GM23338 (cell line): ENCODE measurements at places on chromosomes 3 and 15. TPM values are rescaled to one million over a fixed set of nuclear protein-coding genes. Genes with fewer than 3 reads are reported as not detected.

GOLGA6A gene
- 2.1 and 7.5 TPM in 2 replicates for total RNA-seq

- peak; percentile 28 for DNase-seq
Measured at GRCh38 chr3:44076221-44076829, 165.4 kb upstream of the TOPAZ1 start.

DNA sequence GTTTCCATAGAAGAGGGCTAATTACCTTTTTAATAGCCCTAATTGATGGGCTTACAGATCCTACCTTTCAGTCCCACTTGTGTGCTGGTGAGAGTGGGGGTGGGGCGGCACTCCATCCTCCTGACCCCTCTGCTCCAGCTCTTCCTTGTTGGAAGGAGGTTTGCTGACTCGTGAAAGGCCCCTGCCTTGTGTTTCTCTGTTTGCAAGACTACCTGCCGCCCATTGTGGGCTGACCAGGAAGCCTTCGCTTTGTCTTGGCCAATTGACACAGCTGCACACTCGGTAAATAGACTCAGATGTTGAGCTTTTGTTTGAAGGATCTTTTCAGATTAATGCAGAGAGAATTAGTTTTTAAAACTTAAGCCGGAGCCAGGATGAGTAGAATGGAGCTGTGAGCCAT is 197.3 kb upstream of the HES1 start:
- DNase-seq: peak; percentile 48

- DNase-seq: no peak
Measured at GRCh38 chr3:78765671-78766485, 1001.9 kb downstream of the ROBO1 start.

DNA sequence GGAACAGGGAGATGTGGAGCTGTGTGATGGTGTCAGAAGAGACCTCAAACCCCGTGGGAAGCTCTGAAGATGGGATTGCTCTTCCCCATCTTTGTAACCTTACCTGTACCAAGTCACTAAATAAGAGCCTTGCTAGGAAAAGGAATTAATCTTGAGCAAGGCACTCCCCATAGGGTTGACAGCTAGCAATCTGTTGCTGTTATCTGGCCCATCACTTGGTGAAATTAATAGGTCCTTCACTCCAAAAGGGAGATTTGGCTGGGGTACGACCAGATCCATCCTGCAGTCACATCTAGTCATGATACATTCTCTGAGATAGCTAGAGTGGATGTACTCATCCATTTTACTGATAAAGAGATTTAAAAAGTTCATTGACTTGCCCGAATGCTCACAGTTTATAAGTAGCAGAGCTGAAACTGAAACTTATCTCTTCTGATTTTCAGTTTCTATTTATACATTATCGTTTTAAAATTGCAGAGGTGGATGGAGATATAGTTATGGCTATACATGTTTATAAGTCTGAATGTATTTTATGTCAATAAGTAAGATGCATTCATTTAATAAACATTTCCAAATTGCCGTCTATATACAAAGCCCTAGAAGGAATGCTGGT is 299.1 kb upstream of the MCTP2 start:
- no peak for DNase-seq

DNA sequence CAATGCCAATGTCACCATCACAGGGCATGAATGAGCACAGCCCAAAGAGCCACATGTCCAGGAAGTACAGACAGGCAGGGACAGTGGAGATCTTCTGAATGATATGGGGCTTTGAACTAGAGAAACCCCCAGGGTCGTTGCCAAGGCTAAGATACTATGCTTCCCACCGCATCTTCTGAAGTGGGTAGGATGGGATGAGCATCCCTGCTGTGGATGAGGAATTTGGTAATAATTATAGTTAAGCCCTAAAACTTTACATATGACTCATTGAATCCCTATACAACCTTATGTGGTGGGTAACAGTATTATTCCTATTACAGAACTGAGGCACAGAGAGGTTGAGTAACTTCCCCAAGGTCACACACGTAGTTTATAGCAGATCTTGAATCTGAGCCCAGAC is 44.2 kb downstream of the WNT5A start:
- no peak for DNase-seq

- DNase-seq: no peak
Measured at GRCh38 chr3:194468086-194468485, 18.7 kb downstream of the ATP13A3 start.

DNA sequence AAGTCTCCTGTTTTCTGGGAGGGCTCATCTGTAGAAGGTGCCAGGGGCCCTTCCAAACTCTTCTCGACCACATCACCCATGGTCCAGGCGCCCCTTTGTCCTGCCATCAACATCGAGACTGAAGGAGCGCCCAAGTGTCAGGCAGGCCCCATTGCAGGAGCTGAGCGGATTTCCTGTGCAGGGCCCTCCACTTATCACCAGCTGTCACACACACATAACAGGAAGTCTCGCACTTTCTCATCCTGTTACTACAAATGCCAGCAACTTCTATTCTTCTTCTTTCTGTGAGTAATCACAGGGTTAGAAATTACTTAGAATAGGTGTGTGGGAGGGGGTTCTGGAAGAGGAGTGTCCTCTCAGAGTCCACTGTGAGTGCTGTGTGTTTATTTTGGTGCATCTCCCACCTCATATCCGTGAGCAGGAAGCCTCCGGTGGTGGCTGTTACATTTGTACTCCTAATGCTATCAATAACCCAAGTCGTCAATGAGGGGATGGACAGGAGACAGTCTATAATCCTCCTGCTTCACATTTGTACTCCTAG is at the start of gene KLHL6:
Gene KLHL6, minus strand, starts transcription at position 166 of the 541 bp plus-strand sequence. Its CDS starts 53 bp downstream, at position 113.
- DNase-seq: no peak

DNA sequence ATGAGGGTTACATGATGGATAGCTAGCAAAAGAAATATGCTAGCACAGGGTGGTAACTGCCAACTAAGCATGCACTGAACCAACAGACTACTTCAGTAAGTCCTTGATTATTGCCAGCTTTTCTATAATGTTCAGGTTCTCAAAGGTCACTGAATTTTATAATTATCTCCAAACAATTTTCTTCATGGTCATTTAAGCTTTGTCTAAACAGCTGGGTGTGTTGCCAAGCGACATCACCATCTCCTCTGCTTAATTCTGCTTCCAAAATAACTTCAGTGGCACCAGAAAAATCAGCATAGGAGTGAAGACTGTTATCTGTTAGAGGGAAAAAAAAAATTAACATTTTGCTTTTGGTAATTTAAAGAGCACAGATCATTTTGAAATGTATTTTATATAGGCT is 54.6 kb upstream of the TOP2B start:
- DNase-seq: no peak

DNA sequence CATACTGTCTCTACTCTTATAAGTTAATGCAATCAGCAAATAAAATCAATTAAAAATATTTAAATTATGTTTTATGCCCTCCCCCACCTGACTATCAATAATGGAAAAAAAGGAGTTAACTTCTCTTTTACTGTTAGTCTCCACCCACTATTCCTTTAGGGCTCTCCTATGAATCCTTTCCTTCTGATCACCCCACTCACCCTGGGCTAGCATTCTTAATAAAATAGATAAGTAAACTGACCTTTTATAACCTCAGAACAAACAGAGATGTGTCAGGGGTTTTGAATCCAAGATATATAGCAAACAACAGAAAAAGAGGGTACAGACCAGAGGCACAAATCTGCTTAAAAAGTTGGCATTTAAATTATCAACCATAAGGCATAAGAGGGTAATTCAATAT is 116.1 kb upstream of the PLXND1 start:
- no peak for DNase-seq

GRCh38 chr3:16589867-16590624 is 15.2 kb downstream of the DAZL start:
- no peak for DNase-seq
